Sciatic nerve (tissue), 2 donors: ENCODE measurements at places on chromosomes 6 and 20. TPM values are rescaled to one million over a fixed set of nuclear protein-coding genes. Genes with fewer than 3 reads are reported as not detected.

GRCh38 chr6:136226674-136227377 is 23.3 kb downstream of the MTFR2 start:
- no peak for DNase-seq

- DNase-seq, result no peak
Measured at GRCh38 chr6:158014505-158015187, 33.0 kb downstream of the SYNJ2 start.

- peak; percentile 85 for DNase-seq
Measured at GRCh38 chr6:36633915-36634314, 39.8 kb downstream of the SRSF3 start.

The ADTRP gene
- total RNA-seq, result 0.76 TPM

DNA sequence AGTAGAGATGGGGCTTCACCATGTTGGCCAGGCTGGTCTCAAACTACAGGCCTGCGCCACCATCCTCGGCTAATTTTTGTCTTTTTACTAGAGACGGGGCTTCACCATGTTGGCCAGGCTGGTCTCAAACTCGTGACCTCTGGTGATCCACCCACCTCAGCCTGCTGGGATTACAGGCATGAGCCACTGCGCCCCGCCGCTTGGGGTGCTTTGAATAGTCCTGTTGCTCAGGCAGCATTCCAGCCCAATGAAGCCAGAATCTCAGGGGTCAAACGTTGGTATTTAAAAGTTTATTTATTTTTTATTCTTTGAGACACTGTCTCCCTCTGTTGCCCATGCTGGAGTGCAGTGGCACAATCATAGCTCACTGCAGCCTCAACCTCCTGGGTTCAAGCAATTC is 11.3 kb downstream of the MOCS3 start:
- DNase-seq, result no peak
